ENCODE measurements at places on chromosomes 4 and X.

- DNase-seq, result no peak
Measured at GRCh38 chrX:31039327-31039711, 32.5 kb downstream of the FTHL17 start.

GRCh38 chr4:27278615-27279375 is 418.2 kb downstream of the STIM2 start:
- DNase-seq, result no peak

- peak; percentile 3 for DNase-seq
Measured at GRCh38 chr4:125421547-125421946, 106.8 kb downstream of the FAT4 start.

GRCh38 chr4:26503844-26504243 is 13.6 kb upstream of the CCKAR start:
- DNase-seq, result no peak

DNA sequence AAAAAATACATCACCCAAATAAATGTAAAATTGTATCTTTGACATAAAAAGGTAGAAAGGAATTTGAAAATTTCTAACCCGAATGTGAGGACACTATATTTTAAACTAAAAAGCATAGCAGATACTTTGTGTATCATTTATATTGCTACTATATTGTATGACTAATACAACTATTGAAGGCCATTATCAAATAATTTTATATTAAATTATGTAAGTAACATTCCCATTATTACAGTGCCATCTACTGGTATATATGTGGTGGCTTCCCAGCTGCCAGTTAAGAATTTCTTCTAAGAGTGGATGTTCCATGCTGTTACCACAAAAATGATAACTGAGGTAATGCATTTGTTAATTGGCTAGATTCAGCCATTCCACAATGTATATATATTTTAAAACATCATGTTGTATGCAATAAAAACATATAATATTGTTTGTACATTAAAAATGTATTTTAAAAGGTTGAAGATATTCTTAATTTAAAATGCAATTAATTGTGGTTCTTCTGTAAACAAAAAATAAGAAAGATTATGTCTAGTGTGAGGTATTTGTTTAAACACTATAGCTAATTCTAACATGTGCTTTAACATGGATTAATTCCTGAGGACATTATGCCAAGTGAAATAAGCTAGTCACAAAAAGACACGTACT is 65.3 kb downstream of the EGF start:
- peak; percentile 40 for DNase-seq

DNA sequence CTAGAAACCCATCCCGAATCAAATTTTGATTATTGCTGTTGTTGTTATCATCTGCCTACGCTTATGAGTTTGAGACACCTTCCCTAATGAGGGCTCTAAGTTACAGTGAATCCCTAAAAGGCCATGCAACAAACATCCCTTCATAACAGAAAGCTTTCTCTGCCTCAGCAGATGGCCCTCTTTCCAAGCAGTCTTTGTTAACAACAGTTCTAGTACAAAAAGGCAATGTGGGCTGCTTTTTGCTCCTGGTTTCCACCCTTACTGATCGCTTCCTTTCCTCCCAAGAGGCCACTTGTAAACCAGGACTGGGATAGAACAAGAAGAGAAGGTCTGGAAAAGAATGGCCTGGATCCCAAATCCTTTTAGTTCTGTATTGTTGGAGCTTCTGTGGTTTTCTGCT is 24.2 kb downstream of the GPC4 start:
- DNase-seq, result no peak

GRCh38 chrX:108362026-108362425 is 76.2 kb downstream of the COL4A6 start:
- DNase-seq, result no peak

Measured in NCI-H1105 treated with DMSO at 0.1 percent for 48 hours (cell line).